ENCODE measurements at places on chromosomes 6 and 20.

GRCh38 chr20:6040540-6040939, 13.3 kb downstream of the LRRN4 start:
- DNase-seq: no peak

- DNase-seq: no peak
Measured at GRCh38 chr6:17059022-17059421, 42.8 kb upstream of the STMND1 start.

GRCh38 chr20:29744071-29744470, 1513.4 kb upstream of the DEFB115 start:
- no peak for DNase-seq

GRCh38 chr6:250676-251075, 41.6 kb upstream of the DUSP22 start:
- no peak for DNase-seq

DNA sequence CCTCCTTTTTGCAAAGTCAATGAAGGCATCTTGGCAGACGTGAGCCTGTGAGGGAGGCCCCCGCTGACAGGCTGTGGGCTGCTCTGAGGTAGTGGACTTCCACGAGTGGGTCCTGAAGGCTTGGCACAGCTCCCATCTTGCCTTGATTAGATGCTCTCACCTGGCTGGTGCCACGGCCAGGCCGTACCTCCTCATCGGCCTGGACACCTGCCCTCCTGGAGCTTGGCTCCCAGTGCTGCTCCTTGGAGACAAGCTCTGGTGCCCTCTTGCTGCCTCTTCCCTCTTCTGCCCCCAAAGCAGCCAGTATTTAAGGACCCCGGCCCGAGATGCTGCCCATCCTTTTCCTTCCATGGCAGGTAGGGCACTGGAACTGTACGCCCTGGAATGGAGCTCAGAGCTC, 93.5 kb downstream of the ERMARD start:
- DNase-seq: no peak

- DNase-seq: no peak
Measured at GRCh38 chr6:117326396-117326795, 61.0 kb downstream of the VGLL2 start.

- no peak for DNase-seq
Measured at GRCh38 chr6:141809901-141810300, 322.8 kb upstream of the GJE1 start.

- DNase-seq: no peak
Measured at GRCh38 chr6:26743157-26743821, 83.7 kb upstream of the ZNF322 start.

DNA sequence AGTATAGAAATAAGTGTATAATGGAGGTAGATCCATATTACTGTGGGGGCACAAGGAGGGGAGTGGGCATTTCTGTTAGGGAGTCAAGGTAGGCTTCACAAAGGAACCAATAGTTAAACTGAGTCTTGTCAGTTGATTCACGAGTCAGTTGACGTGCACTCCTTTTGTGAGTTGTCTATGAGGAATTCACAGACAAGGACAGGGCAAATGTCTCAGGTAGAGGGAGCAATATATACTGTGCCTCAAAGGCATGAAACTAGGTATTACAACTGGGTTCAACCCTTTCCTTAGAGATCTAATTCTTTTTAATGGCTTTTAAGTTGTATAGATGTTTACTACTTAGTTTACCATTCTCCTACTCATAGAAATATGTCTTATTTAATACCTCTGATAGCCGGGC, 11.0 kb downstream of the TMEM14C start:
- DNase-seq: no peak
